ENCODE measurements at places on chromosomes 1 and 21.

GRCh38 chr1:226676381-226676780 lies 62.7 kb downstream of the ITPKB start:
- DNase-seq: no peak

GRCh38 chr1:117001254-117001927 lies at the start of gene CD101:
TSS of gene CD101 (plus strand) at chr1:117001760. CDS start at chr1:117001818, 58 bp downstream.
- DNase-seq: no peak

DNA sequence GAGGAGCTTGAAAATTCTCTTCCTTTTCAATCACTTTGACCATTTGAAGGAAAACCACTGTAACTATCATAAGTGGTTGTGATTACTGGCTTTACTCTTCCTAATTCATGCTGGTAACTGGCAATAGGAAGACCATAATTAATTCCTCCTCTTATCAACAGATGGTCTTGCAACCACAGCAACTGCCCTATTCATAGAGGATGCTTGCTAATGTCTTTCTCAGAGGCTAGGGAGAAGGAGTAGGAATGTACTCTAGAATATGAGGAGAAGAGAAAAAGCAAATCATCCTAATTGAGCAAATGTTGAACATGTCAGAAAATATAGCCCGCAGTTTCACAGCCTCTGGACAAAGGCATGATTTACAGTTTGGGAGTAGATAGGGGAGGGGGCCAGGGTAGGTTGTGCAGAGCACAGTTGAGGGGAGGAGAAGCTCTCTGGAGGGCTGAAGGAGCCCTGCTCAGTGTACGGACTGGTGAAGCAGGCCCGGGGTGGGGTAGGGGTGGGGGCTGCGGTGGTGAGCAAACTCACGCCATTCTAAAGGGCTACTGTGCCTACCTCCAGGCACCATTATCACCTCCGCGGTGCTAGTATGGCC lies 192.9 kb downstream of the PCP4 start:
- DNase-seq: no peak

GRCh38 chr1:154446292-154446691 lies 41.1 kb downstream of the IL6R start:
- DNase-seq: no peak

GRCh38 chr1:205287767-205288559 lies 33.6 kb downstream of the NUAK2 start:
- peak; percentile 81 for DNase-seq

GRCh38 chr1:56413671-56414199 lies 165.6 kb downstream of the PLPP3 start:
- no peak for DNase-seq

GRCh38 chr1:48870596-48870995 lies 93.9 kb upstream of the BEND5 start:
- peak; percentile 9 for DNase-seq

GRCh38 chr1:206702803-206703202 lies 18.1 kb downstream of the MAPKAPK2 start:
- no peak for DNase-seq

DNA sequence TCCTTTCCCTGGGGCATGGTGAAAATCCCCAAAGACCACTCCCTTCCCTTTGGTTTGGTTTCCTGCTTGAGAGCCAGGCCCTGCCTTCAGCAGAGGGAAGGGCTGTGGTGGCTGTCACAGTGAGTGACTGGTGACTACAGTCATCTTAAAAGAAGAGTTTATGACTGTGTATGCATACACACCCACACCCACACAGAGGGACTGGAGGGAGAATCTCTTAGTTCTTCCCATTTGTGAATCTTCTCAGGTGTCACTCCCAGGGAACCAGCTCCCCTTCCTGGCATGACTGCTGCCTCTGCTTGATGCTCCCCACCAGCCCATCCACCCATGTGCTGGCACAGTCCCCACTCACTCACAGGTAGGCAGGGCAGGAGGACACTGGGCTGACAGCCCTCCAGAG lies 3.9 kb upstream of the KCNA2 start:
- no peak for DNase-seq

- no peak for DNase-seq
These were observed 67.2 kb upstream of the HOOK1 start for GRCh38 chr1:59747420-59748024.

GRCh38 chr1:47491341-47491753 lies 53.5 kb downstream of the FOXD2 start:
- DNase-seq: no peak

DNA sequence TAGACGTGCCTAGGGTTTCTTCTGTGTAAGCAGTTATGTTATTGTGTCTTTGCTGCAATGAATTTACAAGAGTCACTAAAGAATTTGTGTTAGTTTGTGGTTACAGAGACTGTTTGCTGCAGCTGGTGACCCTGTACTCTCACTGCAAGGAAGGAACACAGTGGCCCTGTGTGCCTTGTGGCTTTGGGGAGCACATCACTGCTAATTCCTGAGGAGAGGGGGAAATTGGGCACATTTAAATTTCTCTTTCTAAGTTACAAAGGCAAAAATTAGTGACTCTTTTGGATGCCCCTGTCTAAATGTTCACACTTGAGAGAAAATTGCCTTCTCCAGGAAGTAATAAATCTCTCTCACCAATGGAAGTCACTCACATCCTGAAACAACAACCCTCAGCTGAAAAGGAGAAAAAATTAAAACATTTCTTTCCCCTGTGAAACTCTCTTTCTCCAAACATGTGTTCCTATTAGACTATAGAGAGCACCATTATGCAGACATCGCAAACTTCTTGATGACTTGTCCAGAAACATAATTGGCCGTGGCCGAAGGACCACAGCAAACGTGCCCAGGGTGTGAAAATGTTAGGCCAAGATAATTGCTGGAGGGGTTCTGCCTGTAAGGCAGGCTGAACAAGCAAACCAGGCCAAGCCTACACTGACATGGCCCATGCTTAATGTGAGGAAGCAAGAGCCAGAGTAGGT lies 32.3 kb upstream of the SPAG17 start:
- DNase-seq: no peak

- no peak for DNase-seq
These were observed 157.2 kb downstream of the KIF26B start for GRCh38 chr1:245311887-245312536.

GRCh38 chr1:164504749-164505148 lies 54.2 kb upstream of the PBX1 start:
- DNase-seq: no peak

DNA sequence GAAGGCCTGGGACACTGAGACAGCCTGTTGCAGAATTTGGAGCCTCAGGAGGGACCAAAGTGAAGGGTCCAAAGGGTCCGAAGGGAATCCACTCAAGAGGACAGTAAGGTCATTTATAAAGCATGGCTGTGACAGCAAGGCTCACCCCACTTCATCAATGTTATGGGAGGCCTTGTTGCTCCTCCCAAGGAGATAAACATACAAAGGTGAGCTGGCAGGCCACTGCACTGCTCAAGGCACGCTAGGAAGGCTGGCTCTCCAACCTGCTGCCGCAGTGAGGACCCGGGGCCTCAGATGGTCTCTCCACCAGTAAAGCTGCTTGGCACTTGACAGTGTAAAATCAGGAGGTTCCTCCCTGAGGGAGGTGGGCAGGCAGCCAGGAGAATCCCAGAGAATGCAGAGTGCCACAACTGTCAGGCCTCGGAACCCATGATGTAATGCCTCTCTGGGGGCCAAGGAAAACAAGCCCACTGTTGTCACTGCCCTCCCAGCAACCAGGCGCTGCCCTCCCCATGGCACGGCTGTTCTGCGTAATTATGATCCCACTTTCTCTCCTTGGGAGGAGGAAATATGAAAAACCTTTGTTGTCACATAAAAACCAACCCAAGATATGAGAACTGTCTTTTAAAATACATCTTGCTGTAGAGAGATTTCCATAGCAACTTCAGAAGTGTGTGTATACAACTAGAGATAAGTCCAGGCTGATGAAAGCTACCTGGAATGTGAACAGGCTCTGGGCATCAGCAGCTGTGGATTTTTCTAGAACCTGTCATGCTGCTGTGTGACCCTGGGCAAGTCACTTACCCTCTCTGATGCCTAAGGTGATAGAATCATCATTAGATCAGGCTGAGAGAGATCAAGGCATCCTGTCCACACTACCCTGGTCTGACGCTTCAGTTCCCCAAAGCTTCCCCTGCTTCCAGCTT lies 102.5 kb downstream of the KCNN3 start:
- no peak for DNase-seq

GRCh38 chr21:38311765-38312164 lies 55.0 kb downstream of the KCNJ15 start:
- no peak for DNase-seq

- DNase-seq: no peak
These were observed 137.6 kb downstream of the ZZZ3 start for GRCh38 chr1:77544845-77545244.

DNA sequence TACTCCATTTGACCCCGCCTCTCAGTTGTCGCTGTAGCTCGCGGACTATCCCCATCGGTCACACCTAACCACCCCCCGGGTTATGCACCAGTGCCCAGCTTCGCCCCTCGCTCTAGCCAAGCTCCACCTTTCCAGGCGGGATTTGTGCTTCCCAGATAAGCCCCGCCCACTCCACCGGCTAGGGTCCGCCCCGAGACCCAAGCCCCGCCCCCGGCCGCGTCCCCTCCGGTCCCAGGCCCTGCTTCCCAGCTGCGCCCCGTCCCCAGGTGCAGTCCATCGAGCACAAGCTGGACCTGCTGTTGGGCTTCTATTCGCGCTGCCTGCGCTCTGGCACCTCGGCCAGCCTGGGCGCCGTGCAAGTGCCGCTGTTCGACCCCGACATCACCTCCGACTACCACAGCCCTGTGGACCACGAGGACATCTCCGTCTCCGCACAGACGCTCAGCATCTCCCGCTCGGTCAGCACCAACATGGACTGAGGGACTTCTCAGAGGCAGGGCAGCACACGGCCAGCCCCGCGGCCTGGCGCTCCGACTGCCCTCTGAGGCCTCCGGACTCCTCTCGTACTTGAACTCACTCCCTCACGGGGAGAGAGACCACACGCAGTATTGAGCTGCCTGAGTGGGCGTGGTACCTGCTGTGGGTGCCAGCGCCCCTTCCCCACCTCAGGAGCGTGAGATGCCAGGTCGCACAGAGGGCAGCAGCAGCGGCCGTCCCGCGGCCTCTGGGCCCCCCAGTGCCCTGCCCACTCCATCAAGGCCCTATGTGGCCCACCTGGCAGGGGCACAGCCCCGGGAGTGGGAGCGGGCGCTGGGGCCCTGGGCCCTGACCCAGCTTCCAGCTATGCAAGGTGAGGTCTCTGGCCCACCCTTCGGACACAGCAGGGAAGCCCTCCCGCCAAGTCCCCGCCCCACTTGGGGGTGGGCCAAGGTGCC lies 23.9 kb downstream of the CITED4 start:
- DNase-seq: no peak

GRCh38 chr1:42418516-42418915 lies 37.3 kb downstream of the ZMYND12 start:
- no peak for DNase-seq

DNA sequence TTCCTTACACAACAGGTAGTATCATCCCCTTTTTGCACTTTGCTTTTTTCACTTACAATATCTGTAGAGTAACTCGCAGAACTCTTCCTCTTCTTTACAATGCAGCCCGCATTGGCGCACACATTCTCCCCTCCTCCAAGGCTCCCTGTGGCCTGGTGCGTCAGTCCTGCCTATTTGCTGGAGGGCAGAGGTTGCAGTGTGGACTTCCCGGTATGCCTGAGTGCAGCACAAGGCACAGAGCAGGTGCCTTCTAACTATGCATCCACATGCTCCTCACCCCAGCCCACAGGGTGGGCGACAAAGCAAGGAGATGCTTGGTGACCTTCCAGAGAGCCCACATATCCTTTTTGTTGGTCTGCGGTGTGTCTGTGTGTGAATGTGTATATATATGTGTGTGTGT lies 53.3 kb downstream of the ARHGEF11 start:
- no peak for DNase-seq

DNA sequence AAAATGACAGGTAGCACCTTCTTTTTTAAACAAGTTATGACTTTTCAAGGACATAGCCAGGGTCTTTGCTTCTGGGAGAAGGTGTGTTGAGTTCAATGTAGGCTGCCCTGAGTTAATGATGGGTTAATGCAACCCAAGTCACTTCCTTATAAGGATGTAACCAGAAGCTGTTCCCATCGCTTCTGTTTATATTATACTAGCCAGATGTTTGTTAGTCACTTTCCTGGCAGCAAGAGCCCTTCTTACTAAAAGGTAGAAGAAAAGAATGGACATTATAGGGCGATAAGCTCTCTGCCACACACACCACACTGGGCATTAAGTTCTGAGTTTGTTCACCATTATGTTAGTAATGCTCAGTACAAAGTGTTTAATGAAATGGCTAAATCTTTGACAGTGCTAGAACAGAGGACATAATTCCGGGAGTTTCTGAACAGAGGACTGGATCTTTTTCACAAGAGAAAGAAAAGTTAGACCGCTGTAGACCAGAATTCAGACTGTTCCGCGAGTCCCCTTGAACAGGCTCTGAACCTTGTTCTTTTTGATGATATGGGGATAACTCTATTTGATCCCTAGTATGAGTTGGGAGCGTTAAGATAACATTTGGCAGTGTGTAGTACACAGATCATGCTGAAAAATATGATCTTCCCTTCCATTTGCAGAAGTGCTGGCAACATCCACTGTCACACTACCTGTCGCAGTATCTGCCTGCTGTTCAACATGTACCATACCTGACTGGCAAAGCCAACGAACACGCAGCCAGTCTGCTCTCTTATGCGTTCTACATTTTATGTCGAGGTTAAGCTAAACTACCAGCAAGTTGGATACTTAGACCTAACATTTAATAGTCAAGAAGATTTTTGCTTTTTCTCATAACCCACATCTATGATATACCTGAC lies 41.0 kb downstream of the DEGS1 start:
- no peak for DNase-seq

DNA sequence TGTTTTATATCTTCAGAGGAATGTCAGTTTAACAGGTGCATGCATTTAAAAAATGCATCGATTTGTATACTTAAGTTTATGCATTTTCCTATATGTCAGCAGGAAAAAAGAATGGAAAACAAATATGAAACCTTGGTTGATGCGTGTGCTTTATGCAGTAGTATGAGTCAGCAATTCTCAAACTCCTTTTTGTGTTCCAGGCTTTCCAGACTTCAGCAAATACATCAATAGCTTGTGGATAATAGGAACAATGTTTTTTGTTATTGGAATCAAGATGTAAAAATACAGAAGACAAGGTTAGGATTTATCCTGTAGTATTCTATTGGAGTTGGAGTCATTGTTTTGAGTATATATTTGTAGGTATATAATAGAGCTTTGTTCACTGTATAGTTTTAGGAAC lies 45.2 kb downstream of the CHODL start:
- no peak for DNase-seq

DNA sequence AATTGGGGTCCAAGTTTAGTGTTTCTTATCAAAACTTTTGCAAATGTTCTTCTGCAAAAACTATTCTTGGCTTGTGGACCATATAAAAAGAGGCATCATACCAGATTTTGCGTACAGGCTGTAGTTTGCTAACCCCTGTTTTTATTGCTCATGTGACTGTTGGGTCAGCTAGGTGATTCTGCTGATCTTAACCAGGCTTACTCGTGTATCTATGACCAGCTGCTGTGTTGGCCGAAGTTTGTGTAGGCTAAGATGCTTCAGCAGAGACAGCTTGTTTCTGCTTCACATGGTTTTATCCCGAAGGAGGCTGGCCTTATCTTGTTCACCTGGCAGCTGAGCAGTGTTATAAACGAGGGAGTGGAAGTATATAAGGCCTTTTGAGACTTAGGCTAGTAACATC lies 38.2 kb downstream of the POU2F1 start:
- DNase-seq: no peak

All from stimulated activated naive CD8-positive, alpha-beta T cell treated with anti-CD3 and anti-CD28 coated beads, Interleukin-15, Interleukin-2, amounts not matched to agents 100 U/mL and 50 U/mL, for 24 hours (primary cell).